ENCODE measurements at places on chromosomes 2 and 18. TPM values are rescaled to one million over a fixed set of nuclear protein-coding genes. Genes with fewer than 3 reads are reported as not detected.

- no peak overlapping the region for H3K27ac ChIP-seq
- DNase-seq = no peak
These were observed 87.8 kb upstream of the RAB6C start for GRCh38 chr2:129891341-129892320.

- peak; percentile 20 for DNase-seq
- H3K27ac ChIP-seq = peak overlapping the region; percentile 47
- no peaks in the 10 kb centered on the region for H3K36me3 ChIP-seq
- H3K27me3 ChIP-seq = no peaks in the 10 kb centered on the region
These were observed 536 bp downstream of the VPS54 start for GRCh38 chr2:64018701-64019082.

MPP4 gene
- total RNA-seq = not detected

DNA sequence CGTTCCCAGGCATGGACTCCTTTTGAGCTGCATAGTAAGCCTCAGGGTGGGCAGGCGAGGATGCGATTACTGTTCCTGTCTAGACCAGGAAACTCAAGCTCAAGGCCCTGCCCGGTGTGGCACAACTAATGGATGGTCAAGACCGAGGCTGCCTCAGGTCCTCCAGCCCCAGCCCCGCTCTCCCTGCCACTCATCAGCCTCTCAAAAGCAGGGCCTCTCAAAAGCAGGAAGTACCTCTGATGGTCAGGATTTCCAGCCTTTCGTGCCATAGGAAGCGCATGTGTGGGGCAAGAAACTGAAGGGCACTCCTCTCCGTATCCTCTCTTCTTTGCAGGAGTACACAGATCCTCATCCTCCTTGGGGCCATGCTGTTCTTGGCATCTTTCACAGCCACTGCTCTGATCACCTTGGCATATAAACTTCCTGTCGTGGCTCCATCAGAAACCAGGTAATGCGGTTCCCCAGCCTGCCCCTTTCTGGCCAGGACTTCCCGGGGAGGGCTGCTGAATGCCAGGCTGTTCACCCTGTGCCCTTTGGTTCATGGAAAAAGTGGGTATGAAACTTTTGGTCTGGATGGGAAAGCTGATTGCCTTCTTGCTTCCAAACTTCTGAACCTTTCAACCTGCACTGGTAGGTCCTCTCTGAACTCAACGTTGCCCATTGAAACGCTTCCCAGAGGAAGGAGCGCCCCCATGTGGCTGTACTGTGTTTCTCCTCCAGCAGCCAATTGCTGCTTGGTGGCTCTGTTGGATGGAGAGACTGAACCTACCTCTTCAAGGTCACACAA lies 82.8 kb upstream of the SEC11C start:
- peak; percentile 27 for DNase-seq
- no peak overlapping the region for H3K4me3 ChIP-seq
- no peak overlapping the region for H3K27ac ChIP-seq
- H3K4me1 ChIP-seq = no peaks in the 10 kb centered on the region

IGFBP5 gene
- total RNA-seq = not detected

DNA sequence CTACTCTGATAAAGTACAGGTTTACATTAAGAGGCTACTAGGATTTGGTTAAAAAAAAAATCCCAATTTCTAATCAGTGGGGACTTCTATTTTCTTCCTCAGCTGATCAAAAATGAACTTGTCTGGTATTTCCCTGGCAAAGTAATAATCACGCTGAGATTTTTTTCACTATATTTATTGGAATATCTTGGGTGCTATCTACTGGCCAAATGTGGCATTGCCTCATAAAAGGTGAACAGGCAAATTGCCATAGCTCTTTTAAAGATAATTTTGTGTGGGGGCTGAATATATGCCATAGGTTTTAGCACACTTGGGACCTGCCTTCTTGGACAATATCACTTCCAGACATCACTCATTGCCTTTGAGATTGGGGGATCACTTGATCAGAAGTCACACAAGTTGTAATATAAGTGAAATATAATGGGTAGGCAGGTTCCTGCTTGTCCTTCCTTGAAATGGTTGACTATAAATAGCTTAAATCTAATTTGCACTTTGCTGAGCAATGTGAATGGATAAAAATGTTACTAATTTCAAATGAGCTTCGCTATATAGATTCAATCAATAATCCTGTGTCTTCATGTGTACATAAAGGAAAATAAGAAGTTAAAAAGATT lies 7.0 kb upstream of the NXPH2 start:
- no peaks in the 10 kb centered on the region for H3K4me1 ChIP-seq
- DNase-seq = no peak
- peaks cover 7% of the 10 kb centered on the region for H3K27me3 ChIP-seq
- no peak overlapping the region for H3K4me3 ChIP-seq
- no peak overlapping the region for H3K27ac ChIP-seq

- no peaks in the 10 kb centered on the region for H3K4me1 ChIP-seq
- H3K27me3 ChIP-seq = peaks cover 15% of the 10 kb centered on the region
- no peak for DNase-seq
- no peak overlapping the region for H3K4me3 ChIP-seq
These were observed 163.1 kb downstream of the ANTXR1 start for GRCh38 chr2:69175790-69176715.

GRCh38 chr2:113002677-113003076 lies 2.6 kb upstream of the IL36A start:
- H3K27me3 ChIP-seq = no peaks in the 10 kb centered on the region
- DNase-seq = no peak
- H3K4me3 ChIP-seq = no peak overlapping the region
- peaks cover 5% of the 10 kb centered on the region for H3K4me1 ChIP-seq
- no peak overlapping the region for H3K27ac ChIP-seq

TNFRSF11A gene
- 1.7 TPM for total RNA-seq

RNU2-63P gene
- 13.3 TPM for total RNA-seq

DNA sequence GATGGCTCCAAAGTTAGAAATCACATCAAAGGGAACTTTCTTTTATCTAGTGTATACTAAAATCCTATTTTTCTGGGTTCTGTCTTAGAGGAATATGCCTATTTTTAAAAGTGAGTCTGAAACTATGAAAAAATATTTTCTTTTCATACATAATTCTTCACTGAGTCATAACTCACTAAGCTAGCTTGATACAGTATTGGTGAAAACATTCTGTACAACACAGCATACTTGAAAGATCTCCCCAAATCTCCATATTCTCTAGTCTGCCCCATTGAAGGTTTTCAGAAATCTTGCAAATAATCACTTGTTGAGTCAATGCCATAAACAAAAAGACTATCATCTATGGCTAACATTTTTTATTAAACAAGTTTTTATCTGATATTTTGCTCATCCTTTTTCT lies 44.5 kb downstream of the COL3A1 start:
- H3K36me3 ChIP-seq = no peaks in the 10 kb centered on the region
- no peaks in the 10 kb centered on the region for H3K4me1 ChIP-seq
- H3K27me3 ChIP-seq = no peaks in the 10 kb centered on the region
- H3K4me3 ChIP-seq = no peak overlapping the region
- no peak overlapping the region for H3K27ac ChIP-seq

HOXD3 gene
- not detected for total RNA-seq

RAD51AP2 gene
- total RNA-seq = not detected

GRCh38 chr18:7566567-7567473 lies at the start of gene PTPRM:
TSS of gene PTPRM (plus strand) at chr18:7567316. CDS start at chr18:7567819, 503 bp downstream.
- no peak for DNase-seq
- no peak within 1 kb of the TSS for H3K27ac ChIP-seq
- peak within 1 kb of the TSS; percentile 36 for H3K4me3 ChIP-seq
- H3K36me3 ChIP-seq = no peaks in the 10 kb centered on the region

DNA sequence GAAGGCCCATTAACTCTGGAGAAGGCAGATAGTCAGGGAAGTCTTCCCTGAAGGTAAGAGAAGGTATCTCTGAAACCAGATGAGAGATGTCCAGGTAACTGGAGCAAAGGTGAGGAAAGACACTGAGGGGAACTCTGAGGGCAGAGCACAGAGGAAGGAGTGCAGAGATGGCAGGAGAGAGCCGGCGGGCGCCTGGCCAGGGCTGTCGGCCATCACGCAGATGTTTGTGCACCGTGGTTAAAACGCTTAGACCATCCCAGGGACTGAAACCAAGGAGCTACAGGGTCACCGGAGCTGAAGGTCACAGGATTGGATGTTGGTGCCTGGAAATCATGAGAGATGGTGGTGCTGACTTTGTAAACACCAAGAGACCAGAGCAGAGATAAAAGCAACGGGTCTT lies 55.4 kb downstream of the LAMA1 start:
- DNase-seq = no peak
- H3K36me3 ChIP-seq = no peaks in the 10 kb centered on the region
- H3K4me1 ChIP-seq = no peaks in the 10 kb centered on the region
- H3K27me3 ChIP-seq = no peaks in the 10 kb centered on the region
- no peak overlapping the region for H3K4me3 ChIP-seq
- no peak overlapping the region for H3K27ac ChIP-seq

DNA sequence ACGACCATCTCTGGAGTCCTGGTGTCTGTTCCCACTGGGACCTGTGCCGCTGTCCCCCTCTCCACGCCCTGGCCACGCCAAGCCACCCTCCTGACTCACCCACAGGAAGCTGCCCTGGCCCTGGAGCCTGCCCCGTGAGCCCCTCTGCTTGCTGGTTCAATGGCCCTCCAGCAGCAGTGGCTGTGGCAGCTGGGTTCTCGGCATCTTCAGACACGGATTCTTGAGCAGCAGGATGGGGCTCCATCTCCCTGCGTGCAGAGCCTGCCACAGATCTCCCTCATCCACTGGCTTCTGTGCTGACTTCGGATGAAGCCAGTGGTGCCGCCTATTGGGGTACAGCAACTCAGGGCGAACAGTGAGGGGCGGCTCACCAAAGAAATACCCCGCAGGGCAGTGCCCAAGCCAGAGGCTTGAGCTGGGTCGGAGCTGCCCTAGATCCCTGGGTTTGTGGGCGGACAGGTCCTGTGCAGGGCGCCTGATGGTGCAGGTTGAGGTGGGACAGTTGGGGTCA lies 14.0 kb downstream of the CAPN10 start:
- DNase-seq = no peak
- H3K4me1 ChIP-seq = peaks cover 4% of the 10 kb centered on the region
- H3K27me3 ChIP-seq = no peaks in the 10 kb centered on the region
- no peak overlapping the region for H3K4me3 ChIP-seq

DNA sequence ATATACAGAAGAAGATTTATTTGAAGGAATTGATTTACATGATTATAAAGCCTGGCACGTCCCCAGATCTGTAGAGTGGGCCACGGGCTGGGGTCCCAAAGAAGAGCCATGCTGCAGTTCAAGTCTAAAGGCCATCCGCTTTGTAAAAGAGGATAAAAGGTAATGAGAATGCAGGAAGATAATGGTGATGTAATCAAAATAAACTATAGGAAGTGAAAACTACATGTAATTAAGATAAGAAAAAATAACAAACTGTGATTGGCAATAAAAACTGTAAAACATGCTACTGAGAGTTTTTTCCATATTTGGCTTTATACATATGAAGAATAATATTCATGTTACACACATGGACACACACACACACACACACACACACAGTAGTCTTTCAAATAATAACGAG lies 59.0 kb upstream of the TMEFF2 start:
- H3K27ac ChIP-seq = no peak overlapping the region
- H3K27me3 ChIP-seq = no peaks in the 10 kb centered on the region
- H3K4me3 ChIP-seq = no peak overlapping the region
- no peaks in the 10 kb centered on the region for H3K36me3 ChIP-seq
- DNase-seq = no peak
- H3K4me1 ChIP-seq = no peaks in the 10 kb centered on the region

GRCh38 chr18:8212896-8213780 lies 396.1 kb upstream of the RAB12 start:
- no peaks in the 10 kb centered on the region for H3K4me1 ChIP-seq
- H3K4me3 ChIP-seq = no peak overlapping the region
- H3K27ac ChIP-seq = no peak overlapping the region
- no peaks in the 10 kb centered on the region for H3K36me3 ChIP-seq
- H3K27me3 ChIP-seq = no peaks in the 10 kb centered on the region
- DNase-seq = no peak

NEURL3 gene
- total RNA-seq = not detected

DNA sequence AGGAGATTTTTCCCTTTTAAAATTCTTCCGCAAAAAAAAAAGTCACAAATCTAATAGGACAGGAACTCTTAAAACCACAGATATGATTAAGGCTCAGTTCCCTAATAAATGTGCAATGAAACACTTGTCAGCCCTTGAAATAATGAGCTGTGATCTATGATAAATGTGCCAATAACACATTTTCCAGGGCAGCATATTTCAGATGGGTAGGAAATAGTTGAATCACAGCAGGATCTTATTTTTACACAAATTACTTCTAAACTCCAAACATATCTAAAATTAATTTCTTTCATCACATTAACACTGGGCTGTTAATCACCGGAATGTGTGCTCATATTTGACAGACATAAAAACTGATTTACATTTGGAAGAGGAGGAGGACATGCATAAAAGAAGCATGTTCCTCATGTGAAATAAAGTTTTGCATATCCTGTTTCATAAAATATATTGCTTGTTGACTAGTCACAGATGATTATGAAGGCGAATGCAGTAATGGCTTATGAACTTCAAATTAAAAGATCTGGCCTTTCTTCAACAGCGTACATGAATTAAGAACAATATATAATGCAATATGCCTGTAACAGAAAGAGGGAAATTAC lies 281.4 kb downstream of the PAX3 start:
- H3K27me3 ChIP-seq = peaks cover 3% of the 10 kb centered on the region
- no peaks in the 10 kb centered on the region for H3K4me1 ChIP-seq

DNA sequence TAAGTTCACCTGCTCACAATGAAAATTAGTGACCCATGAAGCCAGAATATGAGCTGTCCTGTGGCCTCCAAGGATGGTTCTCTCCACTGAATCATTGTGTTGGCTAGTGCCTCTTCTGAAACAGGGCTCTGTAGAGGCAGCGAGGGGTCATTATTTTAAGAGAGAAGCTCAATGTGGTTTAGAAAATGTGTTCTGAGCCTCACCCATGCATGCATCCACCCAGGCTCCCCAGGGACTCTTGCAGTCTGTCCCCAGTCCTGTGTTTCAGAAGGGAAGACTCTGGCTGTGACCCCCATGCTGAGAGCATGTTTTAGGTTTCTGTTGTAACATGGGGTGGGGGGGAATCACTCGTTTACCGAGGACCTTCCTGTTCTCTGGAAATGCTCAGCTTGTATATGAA lies 135.2 kb downstream of the RNF144A start:
- no peak overlapping the region for H3K27ac ChIP-seq
- no peaks in the 10 kb centered on the region for H3K36me3 ChIP-seq
- no peaks in the 10 kb centered on the region for H3K27me3 ChIP-seq
- DNase-seq = no peak
- H3K4me3 ChIP-seq = no peak overlapping the region

DNA sequence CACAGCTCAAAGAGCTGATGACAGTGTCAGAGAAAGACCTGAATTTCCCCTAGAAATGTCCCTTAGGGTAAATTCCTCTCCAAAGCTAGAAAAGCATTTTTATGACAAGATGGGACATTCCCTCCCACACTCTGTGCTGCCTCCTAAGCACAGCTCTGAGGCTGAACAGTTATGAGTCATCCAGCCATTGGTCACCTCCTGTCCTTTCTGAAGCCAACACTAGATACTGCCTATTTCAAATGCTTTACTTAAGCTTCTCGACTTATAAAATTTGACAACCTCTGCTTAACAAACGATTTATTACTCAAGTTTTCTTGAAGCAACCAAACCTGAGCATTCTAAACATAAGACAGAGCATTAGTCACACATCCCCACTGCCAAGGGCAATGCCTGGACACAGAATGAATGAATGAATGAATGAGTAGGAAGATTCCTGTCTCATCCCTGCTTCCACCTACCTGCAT lies 35.4 kb downstream of the B4GALT6 start:
- H3K4me3 ChIP-seq = no peak overlapping the region
- H3K36me3 ChIP-seq = no peaks in the 10 kb centered on the region
- peaks cover 2% of the 10 kb centered on the region for H3K4me1 ChIP-seq
- peaks cover 16% of the 10 kb centered on the region for H3K27me3 ChIP-seq
